ENCODE measurements at places on chromosomes 11 and 22.

DNA sequence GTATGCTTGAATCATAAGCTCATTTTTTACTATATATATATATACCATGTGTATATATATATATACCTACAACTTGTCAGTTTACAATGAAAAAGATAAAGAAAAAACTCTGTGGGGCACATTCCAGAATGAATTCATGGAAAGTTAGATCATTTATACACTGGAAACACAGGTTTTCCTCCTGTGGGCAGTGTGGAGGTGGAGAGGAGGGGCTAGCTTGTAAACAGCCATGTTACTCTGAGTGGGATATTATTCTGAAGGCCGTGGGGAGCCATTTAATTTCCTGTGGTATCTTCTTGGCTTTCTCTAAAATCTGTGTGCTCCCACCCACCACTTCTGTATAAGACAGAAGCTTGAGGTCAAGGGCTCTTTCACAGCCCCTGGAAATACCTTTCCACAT lies 273.4 kb upstream of the MTNR1B start:
- DNase-seq, result no peak

- no peak for DNase-seq
Observed at GRCh38 chr11:43548916-43549315, 131.6 kb upstream of the HSD17B12 start.

- no peak for DNase-seq
Observed at GRCh38 chr11:44944181-44944852, 6.4 kb downstream of the TP53I11 start.

DNA sequence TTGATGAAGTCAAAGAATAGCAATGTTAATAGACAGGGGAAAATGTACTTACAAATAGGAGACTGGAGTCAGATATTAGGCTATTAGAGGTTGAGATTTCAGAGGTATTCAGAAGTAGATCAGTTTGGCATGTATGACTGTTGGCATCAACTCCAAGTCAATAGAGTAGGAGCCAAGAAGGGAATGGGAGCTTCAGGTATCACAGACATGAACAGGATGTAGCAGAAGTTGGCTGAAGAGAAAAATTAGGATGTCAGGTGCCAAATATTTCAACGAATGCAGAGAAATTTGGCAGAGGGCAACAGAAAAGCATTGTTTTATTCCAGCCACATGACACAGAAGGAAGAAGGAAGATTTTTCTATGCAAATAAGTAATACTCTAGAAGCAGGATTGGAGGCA lies 69.7 kb downstream of the GLYATL1 start:
- no peak for DNase-seq

- DNase-seq, result no peak
Observed at GRCh38 chr11:72039031-72039855, 40.5 kb downstream of the IL18BP start.

- peak; percentile 55 for DNase-seq
Observed at GRCh38 chr11:62394825-62395538, 23.9 kb upstream of the SCGB1A1 start.

GRCh38 chr11:40384991-40385390 lies 1074.5 kb downstream of the LRRC4C start:
- no peak for DNase-seq

GRCh38 chr22:20433191-20433590 lies 4.4 kb downstream of the SCARF2 start:
- no peak for DNase-seq

- no peak for DNase-seq
Observed at GRCh38 chr22:36012332-36012731, 16.3 kb downstream of the RBFOX2 start.

DNA sequence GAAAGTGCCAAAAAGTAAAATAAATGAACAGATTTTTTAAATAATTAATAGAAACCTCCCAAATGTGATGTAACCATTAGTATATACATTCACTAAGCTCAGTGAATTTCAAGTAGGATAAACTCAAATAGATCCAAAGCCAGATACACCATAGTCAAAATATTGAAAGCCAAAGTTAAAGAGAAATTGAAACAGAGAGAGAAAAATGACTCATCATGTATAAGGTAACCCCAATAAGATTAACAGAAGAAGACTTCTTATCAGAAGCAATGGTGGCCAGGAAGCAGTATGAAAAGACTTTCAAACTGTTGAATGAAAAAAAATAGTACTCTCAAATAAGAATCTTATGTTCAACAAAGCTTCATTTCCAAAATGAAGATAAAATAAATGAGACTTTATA lies 70.5 kb downstream of the LUZP2 start:
- no peak for DNase-seq

GRCh38 chr22:35430897-35431322 lies 31.0 kb downstream of the MCM5 start:
- DNase-seq, result peak; percentile 81

- DNase-seq, result no peak
Observed at GRCh38 chr11:29405305-29405704, 611.5 kb downstream of the KCNA4 start.

- no peak for DNase-seq
Observed at GRCh38 chr11:123519055-123519796, 89.2 kb downstream of the GRAMD1B start.

GRCh38 chr11:9760193-9760575 lies 96.3 kb downstream of the SWAP70 start:
- DNase-seq, result peak; percentile 21

DNA sequence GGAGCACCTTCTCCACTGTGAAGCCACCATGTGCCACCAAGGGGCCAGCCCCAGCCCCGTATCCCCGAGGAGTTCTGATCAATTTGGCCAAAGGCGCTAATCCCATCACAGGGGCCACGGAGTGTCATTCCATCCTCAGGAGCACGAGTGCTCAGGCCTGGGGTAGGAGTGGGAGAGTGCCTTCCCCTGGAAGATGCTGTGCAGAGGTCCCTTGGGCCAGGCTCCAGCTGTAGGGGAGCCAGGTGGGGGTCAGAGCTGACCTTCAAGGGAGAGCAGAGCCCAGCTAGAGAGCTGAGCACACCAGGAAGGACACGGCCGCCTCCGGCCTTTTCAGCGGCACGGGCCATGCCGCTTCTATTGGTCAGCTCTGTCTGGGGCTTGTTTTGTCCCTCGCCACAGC lies 1459.9 kb downstream of the BRD1 start:
- DNase-seq, result no peak

- no peak for DNase-seq
Observed at GRCh38 chr22:49481659-49482399, 345.8 kb downstream of the BRD1 start.

DNA sequence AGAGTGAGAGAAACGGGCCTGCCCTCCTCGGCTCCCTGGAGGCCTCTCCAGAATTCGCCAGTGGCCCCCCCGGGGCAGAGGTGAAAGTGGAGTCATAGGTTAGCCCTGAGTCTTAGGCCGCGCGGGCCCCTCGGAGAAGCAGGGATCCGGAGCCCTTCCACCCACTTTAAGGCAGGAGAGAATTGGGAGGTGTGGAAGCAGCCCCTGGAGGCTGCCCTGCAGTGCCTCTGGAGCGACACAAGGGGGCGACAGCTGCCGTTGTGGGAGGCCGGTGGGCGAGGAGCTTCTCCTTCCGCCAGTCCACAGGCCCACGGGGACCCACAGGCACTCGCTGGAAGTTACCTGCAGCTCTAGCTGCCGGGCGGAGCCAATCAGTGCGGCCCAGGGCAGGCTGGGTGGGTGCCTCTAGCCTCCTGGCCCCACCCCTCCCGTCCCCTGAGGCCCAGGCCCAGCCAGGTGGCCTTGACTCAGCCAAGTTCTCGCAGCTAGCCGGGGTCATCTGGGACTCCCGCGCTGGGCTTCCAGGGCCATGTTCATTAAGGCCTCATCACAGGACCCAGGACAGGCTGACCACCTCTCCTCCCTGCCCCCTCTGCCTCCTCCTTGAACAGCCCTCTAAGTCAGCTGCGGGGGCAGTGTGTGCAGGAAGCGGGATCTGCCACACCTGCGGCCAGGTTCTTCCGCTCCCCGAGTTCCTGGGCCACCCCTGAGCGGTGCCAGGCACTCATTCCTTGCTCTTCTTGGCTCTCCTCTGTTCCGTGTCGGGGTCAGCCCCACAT lies 5.0 kb downstream of the DGKZ start:
- peak; percentile 88 for DNase-seq

DNA sequence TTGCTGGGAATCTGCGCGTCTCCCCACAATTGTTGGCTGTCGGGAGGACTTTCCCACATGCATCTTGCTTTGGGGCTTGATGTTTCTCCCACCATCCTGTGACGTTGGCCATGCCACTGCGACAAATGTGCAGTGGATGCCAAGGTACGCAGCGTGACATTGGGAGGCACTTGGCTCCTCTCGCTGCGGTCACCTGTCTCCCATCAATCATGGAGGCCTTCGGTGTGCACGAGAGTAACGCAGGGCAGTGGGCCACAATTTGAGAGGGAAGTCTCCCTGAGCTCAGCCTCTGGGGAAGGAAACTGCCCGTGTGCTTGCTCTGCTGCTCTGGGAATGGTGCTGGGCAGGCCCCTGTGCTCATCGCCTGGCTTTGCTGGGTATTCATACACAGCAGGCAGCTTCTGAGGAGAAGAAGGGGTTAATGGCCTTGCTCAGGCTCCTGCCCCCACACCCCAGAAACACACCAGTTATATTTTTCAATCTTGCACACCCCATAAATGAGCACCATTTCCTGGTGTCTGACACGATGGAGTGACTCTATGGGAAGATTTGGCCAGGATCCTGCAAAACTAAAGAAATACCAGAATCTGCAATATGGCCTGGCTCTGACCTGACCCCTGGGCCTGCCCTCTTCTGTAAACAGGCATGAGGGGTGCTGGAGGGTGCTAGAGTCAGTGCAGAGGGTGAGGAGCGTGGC lies 153.5 kb downstream of the ADAMTS15 start:
- DNase-seq, result no peak

DNA sequence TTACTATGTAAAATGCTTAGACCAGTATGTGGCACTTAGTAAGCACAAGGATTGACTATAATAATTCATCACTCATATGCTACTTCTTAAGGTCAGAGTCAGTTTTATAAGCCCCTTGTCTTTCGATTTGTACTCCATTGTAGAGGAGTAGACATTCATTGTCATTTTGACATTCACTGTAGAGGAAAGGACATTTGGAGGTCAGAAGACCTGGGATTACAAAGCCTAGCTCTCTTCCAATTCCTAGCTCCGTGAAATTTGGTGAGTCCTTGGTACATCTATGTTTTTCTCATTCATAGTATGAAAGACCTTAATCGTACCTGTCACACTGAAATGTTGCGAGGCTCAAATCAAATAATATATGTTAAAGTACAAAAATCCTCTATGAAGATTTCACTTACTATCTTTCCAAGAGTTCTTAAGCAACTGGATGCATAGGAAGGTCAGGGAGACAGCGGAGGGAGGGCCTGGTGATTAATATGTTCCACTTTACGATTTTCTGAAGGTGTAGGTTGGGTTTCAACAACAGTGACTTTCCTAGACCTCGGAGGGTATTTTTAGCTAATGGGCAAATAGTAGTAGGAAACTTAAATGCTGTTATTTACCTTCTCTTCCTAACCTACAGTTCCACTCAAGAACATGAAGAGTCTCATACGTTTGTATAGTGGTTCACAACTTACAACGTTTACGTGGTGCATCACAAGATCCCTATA lies 1.4 kb upstream of the EMSY start:
- no peak for DNase-seq

DNA sequence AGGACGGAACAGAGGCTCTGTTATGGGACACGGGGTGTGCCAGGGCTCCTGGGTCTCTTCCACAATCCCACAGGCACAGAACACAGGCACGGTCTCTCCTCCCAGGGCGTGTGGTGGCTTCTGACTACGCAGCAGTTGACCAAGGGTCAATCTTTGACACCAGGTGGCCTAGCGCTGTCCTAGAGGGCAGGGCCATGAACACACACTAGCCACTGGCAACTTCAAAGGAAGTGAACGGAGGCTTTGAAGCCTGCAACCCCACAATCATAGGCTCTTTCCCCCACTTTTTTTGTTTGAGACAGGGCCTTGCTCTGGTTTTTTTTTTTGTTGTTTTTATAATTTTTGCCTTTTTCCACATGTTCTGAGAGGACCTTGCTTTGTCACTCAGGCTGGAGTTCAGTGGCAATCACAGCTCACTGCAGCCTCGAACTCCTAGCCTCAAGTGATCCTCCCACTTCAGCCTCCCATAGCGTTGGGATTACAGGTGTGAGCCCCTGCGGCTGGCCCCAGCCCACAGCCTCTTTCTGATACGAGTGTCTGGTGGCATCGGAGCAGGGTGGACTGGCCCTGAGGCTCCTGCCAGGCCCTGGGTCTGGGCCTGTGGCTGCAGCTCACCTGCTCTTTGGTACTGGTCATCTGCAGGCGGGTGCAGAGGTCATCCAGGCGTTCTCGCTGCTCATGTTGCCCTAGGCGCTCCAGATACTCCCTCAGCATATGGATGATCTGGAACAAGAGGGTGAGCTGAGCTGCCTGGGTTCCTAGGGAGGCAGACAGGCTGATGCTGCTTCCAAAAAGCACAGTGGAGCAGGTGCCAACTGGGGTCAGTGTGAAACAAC lies 9.1 kb downstream of the GALR3 start:
- no peak for DNase-seq

- no peak for DNase-seq
Observed at GRCh38 chr22:46068593-46069491, 81.5 kb upstream of the PPARA start.

GRCh38 chr11:10267821-10268220 lies 26.2 kb downstream of the SBF2 start:
- DNase-seq, result no peak

GRCh38 chr11:11177156-11177808 lies 175.8 kb downstream of the CSNK2A3 start:
- no peak for DNase-seq

DNA sequence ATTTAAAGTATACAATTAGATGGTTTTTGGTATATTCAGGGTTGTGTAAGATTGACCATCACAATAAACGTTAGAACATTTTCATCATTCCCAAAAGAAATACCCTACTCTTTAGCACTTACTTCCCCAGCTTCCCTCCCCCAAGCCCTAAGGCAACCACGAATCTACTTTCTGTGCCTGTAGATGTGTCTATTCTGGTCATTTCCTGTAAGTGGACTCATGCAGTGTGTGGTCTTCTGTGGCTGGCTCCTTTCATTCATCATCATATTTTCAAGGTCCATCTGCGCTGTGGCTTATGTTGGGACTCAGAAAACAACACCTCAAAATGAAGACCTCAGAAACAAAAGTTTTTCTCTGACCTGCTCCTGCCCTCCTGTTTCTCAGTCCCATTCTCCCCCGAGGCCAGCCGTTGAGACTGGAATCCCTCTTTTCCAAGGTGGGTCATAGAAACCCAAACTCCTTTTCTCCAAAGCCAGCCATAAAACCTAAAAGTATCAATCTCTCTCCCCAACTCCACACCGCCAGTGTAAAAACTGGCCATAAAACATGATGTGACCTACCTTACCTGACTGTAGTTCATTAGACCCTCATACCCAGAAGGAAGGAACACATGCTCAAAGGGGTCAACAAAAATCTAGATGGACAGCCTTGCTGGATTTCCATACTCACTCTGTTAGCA lies 12.9 kb upstream of the TMPRSS13 start:
- no peak for DNase-seq

- DNase-seq, result no peak
Observed at GRCh38 chr11:1303973-1304372, 5.5 kb downstream of the TOLLIP start.

- DNase-seq, result no peak
Observed at GRCh38 chr11:76233196-76233921, 27.1 kb upstream of the WNT11 start.

DNA sequence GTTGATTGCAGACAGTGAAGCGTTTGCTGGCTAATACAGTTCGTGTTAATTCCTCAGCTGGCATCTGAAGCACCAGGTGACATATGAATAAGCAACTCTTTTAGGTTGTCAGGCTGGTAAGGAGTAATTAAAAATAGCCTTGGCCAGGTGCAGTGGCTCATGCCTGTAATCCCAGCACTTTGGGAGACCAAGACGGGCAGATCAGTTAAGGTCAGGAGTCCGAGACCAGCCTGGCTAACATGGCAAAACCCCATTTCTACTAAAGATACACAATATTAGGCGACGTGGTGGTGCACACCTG lies 74.9 kb downstream of the CECR2 start:
- DNase-seq, result no peak
